Activated naive CD4-positive, alpha-beta T cell treated with Interleukin-2 at 50 U/mL for 16 hours (primary cell): ENCODE measurements at places on chromosomes 3 and 15.

DNA sequence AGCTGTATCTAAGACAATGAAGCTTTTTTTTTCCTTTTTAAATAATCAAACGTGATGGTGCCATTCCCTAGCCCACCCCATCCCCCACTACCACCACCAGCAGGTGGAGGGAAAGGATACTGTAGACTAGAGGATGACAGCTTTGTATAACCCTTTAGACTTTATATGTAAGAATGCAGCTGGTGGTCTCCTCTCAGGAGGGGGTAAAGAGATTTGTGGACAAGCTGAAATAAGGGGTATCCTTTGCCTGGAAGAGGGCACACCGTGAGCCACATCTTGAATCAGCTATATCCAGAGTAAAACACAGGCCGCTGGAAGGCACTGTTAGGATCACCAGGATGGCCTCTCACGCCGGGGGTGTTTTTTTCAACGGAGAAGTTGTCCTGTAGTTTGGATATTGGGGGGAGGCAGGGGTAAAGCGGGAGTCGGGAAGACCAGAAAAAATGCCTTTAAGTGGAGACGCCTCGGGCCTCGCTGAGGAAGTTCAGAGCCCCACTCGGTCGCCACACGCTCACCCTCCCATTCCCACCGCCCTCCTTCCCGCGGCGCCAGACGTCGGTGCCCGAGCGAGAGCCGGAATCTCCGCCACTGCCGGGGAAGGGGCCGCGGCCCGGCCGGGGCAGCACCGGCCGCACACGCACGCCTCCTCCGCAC, 986 bp downstream of the KPNA4 start:
- no peak for DNase-seq

- no peak for DNase-seq
Observed at GRCh38 chr15:91660174-91660649, 193.3 kb upstream of the SLCO3A1 start.

DNA sequence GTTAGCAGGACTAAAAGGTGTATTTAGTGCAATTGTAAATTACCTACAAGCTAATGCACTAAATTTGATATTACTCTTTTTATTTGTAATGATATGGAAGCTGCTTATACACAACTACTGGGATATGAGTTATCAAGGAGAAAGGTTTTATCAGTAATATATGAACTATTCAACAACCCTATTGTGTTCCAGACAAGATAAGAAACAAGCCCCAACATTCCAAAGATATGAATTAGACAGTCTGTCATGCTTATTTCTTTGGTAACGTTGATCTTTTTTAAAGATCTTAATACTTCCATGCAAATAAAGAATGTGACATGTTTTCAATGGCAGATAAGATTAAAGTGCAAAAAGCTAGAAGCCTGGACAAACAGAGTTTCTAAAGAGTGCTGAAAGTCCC, 314.0 kb upstream of the THBS1 start:
- DNase-seq: no peak

- no peak for DNase-seq
Observed at GRCh38 chr15:83445643-83446042, 1.5 kb upstream of the SH3GL3 start.
